ENCODE measurements at places on chromosomes 2 and 18.

GRCh38 chr2:163682695-163683094 is 53.1 kb downstream of the FIGN start:
- no peak for DNase-seq

DNA sequence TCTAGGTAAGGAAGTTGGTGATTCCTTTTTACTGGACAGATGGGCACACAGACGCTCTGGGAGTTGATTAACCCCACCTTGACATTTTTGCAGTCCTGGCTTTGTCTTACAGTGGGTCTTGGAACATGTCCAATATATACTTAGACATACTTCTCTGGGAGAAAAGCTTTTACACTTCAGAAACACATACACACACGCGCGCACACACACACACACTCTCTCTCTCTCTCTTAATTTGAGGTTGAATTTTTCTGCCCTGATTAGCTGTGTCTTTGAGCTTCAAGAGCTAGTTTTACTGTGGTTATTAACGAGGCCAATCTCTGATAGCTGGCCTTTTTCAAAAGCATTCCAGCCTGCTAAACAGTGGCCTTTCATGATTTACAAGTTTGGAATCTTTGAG is 215.0 kb downstream of the MYCN start:
- DNase-seq = no peak

DNA sequence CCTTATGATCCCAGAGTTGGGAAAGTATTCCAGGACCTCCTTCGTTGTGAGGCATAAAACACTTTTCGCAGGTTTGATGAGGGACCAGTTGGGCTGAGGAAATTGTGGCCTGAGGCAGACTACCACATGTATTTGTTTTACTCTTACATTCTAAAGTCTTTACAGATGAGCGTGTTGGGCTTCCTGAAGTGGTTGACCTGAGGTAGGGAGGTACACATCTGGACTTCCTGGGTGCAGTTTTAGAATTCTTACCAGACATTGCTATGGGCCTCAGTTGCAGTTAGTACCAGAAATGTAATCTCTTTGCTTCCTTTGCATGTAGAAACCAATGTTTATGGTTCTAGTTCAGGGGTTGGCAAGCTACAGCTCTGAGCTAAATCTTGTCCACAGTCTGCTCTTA is 48.7 kb downstream of the COA5 start:
- no peak for DNase-seq

GRCh38 chr2:203662951-203663350 is 43.5 kb upstream of the CD28 start:
- DNase-seq = no peak

DNA sequence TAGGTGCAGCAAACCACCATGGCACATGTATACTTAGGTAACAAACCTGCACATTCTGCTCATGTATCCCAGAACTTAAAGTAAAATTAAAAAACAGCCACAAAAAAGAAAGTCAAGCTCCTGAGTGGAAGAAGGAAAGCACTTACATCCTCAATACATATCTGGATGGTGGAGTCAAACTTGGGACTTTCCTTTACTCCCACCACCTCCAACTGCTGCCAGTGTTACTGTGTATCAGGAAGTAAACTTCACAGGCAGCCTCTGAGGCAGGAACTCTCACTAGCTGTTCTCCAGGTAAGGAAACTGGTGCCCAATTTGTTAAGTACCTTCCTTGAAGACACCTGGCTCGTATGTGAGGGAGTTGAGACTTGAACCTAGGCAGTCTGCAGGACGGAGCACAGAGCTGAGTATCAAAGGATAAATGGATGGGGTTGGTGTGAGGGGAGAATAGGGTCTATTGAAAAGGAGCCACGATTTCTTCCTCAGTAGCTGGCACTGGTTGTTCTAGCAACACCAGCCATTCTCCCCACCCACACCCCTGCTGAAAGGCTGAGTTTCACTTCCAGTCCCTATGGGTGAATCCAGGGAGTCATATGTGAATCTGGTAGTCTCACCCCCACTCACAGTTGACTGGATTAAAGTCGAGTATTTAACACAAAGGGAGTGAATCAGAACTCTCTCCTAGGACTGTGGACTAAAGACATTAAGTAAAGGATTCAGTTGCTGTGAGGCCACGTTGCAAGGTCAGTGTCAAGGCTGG is 50.0 kb upstream of the GPR39 start:
- DNase-seq = no peak

DNA sequence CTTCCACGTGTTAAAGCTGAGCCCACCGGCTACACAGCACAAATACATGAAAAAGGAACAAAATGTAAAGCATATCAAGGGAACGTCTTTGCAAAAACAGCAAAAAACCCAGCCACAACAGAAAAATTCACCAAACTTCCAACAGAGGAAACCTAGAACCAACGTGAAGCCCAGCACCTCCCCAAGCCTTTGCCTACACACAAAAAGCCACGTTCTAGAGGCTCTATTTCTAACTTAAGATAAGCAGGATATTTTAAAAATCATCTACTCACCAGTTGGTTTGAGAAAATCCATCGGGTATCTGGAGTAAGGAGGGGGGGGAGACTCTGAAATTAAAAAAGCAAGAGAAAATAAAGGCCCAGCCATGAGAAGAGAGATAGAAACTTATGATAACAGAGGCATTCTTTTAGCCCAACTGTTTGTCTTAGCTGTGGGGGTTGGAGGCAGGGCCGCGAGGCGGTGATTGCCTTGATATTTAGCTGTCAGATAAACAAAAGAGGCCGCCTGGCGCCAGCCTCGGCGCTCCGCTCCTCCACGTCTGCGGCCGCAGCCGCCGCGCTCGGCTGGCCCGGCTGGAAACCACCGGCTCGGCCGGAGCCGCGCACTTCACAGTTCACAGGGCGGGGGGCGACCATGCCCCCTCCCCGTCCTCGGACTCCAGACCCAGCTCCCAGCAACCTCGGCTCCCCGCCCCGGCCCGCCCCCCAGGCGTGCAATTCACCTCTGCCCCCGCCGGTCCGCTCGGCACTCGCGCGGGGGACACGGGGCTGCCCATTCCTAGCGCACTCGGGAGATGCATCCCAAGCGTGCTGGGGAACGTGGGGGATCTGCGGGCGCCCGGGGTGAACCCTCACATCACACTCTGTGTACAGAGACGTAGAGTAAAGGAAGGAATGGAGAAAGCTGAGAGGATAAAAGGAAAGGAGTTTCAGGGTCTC is 2.4 kb downstream of the SMAD7 start:
- DNase-seq = peak; percentile 84

- DNase-seq = no peak
Observed at GRCh38 chr2:72140621-72140960, 7.1 kb downstream of the CYP26B1 start.

- peak; percentile 51 for DNase-seq
Observed at GRCh38 chr2:196200557-196200956, 29.2 kb upstream of the STK17B start.

DNA sequence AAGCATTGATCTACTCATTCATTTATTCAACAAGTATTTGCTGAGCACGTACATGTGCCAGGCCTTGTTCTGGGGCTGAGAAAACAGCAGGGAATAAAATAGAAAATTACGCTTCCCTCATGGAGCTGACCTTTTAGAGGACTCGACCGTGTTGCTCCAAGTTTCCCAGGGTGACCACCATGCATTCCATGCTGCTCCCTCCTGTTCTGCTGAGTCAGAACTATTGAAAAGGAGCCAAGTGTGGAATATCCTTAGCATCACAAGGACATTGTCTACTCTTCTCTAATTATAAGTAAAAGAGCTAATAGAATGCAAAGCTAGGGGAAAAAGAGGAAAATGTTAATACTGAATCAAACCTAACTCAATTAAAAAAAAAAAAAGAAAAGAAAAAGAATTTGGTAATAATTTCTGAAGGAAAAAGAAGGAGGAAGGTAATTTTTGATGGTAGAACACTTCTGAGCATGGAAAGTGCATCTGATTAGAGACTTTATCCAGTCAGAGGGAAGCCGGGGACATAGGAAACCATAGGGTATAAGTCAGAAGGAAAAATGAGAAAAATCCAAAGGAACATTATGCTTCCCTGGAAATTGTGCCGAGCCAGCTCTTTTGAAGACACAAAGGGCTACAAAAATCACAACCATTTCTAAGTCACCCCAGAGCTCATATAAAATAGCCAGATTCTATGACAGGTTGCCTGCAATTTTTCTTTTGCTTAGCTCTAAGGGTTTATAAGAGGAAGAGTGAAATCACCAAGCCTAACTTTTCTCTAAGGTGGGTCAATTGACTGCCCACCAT is 339.4 kb downstream of the RND3 start:
- DNase-seq = no peak

DNA sequence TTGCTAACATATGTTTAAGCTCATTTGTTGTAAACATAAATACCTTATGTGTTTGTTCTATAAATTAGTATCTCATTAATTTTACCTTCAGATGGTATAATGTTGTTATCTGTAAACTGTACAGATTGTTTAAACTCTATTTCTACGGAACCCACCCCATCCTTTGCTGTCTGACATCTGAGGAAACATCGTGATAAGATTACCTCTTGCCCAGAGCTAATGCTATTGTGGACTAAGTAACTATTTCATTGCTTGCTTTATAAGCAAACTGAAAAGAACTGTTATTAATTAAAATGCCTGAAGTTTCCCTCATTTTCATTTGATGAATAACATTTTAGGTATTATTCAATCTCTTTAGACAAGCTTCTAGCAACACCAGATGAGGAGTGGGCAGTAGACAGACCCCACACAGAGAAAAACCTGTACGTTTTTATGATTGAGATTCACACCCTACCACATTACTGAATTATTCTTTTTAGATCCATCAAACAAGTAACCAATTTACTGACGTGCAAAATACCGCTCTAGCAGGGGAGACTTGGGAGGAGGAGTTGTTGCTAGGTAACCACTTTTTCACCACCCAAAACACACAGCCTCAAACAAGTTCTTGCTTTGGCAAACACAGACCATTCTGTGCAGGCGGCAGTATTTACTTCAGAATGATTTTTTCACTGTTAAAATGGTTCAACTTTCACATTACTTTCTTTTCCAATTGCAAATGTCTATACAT is 1.9 kb upstream of the SYT4 start:
- DNase-seq = peak; percentile 3

GRCh38 chr2:109029490-109030201 is 40.6 kb upstream of the EDAR start:
- DNase-seq = no peak

- DNase-seq = no peak
Observed at GRCh38 chr2:124254621-124255020, 229.5 kb downstream of the CNTNAP5 start.

DNA sequence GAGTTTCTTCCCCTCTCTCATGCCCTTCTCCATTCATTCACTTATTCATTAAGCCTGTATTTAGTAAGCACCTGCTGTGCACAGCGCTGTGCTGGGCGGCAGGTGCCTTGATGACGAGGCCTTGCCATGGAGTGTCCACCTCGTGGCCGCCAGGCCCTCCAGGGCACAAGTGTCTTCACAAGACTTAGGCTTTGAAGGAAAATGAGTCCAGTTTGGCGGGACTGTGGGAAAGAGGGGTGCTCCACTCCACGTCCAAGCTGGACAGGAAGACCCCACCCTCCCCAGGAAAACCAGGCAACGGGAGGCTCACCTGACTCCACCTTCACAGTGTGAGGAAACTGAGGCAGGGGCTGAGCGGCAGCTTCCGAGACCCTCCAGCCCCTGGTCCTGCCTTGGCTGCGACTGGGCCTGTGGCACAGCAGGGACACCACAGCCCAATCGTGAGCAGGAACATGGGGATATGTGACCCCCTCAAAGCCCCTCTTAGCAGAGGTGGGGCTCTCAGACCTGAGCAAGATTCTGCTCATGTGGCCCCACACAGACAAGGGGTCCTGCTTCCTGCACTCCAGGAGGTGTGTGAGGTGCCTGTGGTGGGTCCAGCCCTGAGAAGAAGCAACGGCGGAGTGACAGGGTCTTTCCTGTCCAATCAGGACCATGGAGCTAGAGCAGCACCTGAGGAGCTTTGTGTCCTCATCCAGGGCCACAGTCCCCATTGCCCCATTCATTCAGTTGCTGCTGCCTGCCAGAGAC is 110.3 kb upstream of the ODC1 start:
- no peak for DNase-seq

- no peak for DNase-seq
Observed at GRCh38 chr2:14633461-14634181, 1.1 kb downstream of the LRATD1 start.

GRCh38 chr2:218567797-218568189 is 358 bp downstream of the USP37 start:
- DNase-seq = no peak

GRCh38 chr2:134144651-134145050 is 109.2 kb upstream of the MGAT5 start:
- no peak for DNase-seq

- DNase-seq = no peak
Observed at GRCh38 chr2:120939595-120940318, 204.1 kb downstream of the GLI2 start.

GRCh38 chr18:34723143-34723542 is 13.0 kb downstream of the DTNA start:
- no peak for DNase-seq

GRCh38 chr2:161857920-161858319 is 216.1 kb downstream of the DPP4 start:
- no peak for DNase-seq

GRCh38 chr2:47737-48136 is 1.4 kb upstream of the FAM110C start:
- no peak for DNase-seq

DNA sequence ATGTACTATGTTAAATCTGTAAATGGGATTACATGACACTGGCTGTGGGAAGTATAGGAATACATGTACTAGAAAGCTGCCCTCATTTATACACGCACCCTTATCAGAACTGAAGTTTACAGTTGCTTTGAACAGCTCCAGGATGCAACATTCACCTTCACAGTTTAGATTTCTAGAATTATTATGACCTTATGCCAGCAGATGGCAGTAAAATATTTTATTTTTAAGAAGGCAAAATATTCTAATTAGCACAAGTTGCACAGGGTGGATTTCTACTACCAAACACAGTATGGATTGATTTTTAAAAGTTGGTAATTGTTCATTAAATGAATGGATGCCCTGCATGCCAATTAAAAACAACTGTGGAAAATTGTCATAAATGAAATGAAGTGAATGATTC is 670.4 kb downstream of the KCNJ3 start:
- peak; percentile 8 for DNase-seq

- no peak for DNase-seq
Observed at GRCh38 chr2:201660293-201660895, 17.1 kb upstream of the TMEM237 start.

GRCh38 chr2:105308382-105309146 is 21.0 kb downstream of the TGFBRAP1 start:
- no peak for DNase-seq

DNA sequence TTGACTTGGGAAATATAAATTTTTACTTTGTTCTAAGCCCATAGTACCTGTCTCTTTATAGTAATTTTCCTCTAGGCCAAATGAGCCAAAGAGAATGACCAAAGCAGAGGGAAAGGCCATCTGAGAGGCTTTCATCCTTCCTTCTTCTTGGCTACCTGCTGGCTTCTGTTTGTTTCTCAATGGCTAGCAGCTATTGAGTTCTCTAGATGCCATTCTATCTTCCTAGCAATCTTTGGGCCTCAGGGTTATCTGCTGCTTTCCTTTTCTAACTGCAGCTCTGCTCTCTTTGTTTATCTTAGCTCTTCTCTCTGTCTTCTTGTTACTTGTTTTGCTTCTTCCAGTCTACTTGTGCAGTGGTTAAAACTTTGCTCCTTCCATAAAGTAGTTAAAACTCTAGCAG is 601.1 kb upstream of the NRXN1 start:
- no peak for DNase-seq

- DNase-seq = no peak
Observed at GRCh38 chr18:52499644-52500043, 159.6 kb downstream of the DCC start.
